T-cell (primary cell): ENCODE measurements at places on chromosomes 13 and 19. TPM values are rescaled to one million over a fixed set of nuclear protein-coding genes. Genes with fewer than 3 reads are reported as not detected.

Gene SWSAP1
- total RNA-seq = 4.4 TPM

DNA sequence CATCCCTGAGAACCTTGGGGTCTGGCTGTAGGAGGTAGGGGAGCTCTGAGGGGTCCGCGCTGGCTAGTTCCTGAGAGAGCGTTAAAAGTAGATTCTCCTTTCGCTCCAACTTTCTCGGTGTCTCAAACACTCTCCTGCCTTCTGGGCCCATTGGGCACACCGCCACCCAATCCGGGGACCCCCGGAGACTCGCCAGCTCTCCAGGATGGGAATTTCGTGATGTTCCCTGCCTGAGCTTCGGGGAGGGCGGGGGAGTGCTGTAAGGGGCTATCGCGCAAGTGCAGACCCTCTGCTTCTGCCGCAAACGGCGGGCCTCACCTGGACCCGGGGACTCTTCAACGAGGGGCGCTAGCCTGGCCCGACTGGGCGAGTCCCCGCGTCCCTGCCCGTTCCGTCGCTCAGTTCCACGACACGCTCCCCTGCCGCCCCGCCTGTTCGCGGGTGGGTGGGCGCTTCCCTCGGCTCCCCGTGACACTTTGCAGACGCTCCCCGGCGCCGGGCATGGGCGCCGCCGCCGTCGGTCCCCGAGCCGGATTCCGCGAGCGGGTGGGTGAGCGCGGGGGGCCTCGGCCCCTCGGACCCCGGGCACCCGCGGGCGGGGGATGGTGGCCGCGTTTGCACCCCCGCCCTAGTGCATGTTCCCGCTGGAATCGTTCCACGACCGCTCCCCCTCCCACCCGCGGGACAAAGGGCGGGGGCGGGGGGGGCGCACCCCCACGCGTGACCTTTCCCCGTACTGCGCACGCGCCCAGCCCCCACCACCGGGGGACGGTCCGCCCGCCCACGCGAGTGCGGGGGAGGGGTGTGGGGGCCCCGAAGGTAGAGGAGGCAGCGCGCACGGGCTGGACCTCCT lies at the start of gene CCDC106:
Gene CCDC106 (plus strand): TSS at position 481 of the 853 bp plus-strand sequence. CDS start 835 bp downstream, outside the sequence.
- no peak for DNase-seq

DNA sequence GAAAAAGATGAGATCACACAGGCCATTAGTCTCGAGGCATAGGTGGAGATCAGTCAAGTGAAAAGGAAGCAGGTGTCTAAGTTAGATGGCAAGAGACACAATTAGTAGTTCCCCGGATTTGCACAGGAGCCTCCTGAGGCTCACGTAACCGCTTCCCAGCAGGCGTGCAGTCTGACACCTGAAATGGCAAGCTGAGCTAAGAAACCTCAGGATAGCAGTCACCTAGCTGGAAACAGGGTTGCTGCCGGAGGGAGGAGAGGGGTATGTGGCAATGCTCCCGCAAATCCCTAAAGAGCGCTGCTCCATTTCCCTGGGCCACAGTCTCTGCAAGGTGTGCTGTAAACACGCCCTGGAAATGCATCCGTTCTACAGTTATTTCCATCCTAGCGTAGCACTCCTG lies 1151.0 kb downstream of the DIAPH3 start:
- no peak for DNase-seq

GRCh38 chr19:35013041-35013819 lies 13.1 kb downstream of the GRAMD1A start:
- DNase-seq = peak; percentile 79

GRCh38 chr13:76329866-76330580 lies 556.2 kb downstream of the KCTD12 start:
- no peak for DNase-seq

DNA sequence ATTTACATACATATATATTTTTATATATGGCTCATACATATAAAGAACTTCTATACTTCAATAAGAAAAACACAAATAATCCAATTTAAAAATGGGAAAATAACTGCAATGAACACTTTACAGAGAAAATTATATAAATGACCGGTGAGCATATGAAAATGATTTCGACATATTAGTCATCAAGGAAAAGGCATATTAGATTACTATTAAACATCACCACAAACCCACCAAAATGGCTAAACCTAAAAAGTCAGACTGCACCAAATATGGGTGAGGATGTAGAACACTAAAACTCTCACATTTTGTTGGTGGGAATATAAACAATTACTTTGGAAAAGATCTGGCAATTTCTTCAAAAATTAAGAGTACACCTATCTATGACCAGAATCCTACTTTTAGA lies 316.2 kb downstream of the ENOX1 start:
- DNase-seq = no peak

- no peak for DNase-seq
These were observed 12.2 kb upstream of the SAMD1 start for GRCh38 chr19:14102756-14103155.

Gene FXYD1
- 0.70 TPM for total RNA-seq

- no peak for DNase-seq
These were observed 36.3 kb downstream of the CYP2B6 start for GRCh38 chr19:41027273-41027967.

Gene GAS6
- 1.1 TPM for total RNA-seq

DNA sequence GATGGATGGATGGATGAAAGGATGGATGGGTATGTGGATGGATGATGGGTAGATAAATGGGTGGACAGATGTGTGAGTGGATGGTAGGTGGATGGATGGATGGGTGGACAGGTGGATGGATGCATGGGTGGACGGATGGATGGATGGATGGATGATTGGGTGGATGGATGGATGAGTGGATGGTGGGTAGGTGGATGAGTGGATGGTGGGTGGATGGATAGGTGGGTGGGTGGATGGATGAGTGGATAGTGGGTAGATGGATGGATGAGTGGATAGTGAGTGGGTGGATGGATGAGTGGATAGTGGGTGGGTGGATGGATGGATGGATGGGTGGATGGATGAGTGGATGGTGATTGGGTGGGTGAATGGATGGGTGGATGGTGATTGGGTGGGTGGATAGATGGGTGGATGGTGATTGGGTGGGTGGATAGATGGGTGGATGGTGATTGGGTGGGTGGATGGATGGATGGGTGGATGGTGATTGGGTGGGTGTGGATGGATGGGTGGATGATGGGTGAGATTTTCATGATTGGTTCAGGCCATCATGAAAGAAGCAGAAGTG lies 4.5 kb upstream of the RAX2 start:
- DNase-seq = no peak

Gene NXNL1
- not detected for total RNA-seq
